ENCODE measurements at places on chromosomes 2 and 18.
A peak's percentile ranks its signal among the peaks of the same experiment; 100 is the strongest.

- DNase-seq, result no peak
Measured at GRCh38 chr2:240703417-240704341, 12.0 kb downstream of the AQP12A start.

DNA sequence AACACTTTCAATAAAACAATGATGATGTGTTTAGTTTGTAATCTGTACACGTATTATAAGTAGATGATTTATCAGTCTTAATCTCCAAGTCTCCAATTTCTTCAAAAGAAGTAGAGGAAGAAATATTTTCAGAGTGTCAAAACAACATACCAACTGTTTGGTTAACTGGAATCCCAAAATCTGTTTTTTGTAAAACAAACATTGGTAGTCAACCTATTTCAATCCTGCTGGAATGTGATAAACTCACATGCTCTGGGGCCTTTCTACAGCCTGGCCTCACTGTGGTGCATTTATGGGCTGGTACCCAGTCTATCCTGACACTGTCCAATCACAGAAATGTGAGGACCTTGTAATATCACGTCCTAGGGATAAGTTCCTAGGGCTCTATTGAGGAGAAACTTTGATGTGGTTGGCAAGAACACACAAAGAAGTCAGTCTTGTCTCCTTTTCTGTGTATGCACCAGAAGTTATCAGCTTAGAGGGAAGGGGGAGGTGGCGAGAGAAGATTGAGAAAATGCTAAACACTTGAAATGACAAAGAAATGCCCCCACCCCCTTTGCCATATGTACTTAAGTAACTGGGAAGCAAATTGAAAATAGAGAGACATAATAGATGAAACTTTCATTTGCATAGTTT is 47.2 kb downstream of the PRKRA start:
- DNase-seq, result no peak

DNA sequence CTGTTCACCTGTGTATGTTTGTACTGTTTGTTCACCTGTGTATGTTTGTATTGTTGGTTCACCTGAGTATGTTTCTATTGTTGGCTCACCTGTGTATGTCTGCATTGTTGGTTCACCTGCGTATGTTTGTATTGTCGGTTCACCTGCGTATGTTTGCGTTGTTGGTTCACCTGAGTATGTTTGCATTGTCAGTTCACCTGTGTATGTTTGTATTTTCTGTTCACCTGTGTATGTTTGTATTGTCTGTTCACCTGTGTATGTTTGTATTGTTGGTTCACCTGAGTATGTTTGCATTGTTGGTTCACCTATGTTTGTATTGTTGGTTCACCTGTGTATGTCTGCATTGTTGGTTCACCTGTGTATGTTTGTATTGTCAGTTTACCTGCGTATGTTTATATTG is 14.6 kb downstream of the ADI1 start:
- DNase-seq, result no peak

DNA sequence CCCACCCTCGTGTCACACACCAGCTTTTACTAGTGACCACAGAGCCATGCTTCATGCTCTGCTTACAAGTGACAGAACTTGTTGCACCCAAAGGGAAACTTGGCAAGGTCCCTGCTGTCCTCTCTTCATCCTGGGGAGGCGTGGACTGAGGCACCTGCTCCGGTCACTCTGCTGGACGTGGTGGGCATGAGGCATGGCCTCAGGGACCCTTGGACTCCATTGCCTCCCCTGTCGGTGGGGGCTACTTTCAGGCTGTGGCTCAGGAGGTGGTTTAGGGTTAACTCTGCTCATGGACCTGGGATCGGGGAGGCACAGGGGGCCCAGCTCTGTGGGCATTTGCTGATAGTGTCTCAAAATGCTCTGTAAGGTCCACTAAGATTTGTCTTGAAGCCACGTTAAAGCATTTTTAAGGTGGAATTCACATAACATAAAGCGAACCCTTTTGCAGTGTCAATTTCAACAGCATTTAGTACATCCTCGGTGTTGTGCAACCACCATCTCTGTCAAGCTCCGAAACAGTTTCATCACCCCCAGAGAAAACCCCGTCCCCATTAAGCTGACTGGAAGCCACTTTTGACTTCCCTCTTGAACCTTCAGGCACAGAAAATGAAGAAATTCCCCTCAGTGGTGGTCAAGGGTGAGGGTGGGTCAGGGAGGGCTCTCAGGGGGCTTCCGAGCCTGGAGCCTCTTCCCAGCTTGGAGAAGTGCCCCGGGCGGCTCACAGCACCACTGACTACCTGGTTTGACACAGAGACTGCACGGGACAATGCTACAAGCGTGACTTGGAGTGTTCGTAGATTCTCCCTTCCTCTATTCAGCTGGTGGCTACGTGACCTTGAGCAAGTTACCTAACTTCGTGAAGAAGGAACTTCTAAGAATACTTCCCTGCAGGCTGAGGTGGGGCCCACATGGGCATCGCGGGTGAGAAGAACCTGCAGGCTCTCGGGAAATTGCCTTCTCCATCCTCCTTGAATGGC is 100.0 kb upstream of the HDAC4 start:
- no peak for DNase-seq

GRCh38 chr2:225337183-225337582 is 62.3 kb upstream of the NYAP2 start:
- no peak for DNase-seq

DNA sequence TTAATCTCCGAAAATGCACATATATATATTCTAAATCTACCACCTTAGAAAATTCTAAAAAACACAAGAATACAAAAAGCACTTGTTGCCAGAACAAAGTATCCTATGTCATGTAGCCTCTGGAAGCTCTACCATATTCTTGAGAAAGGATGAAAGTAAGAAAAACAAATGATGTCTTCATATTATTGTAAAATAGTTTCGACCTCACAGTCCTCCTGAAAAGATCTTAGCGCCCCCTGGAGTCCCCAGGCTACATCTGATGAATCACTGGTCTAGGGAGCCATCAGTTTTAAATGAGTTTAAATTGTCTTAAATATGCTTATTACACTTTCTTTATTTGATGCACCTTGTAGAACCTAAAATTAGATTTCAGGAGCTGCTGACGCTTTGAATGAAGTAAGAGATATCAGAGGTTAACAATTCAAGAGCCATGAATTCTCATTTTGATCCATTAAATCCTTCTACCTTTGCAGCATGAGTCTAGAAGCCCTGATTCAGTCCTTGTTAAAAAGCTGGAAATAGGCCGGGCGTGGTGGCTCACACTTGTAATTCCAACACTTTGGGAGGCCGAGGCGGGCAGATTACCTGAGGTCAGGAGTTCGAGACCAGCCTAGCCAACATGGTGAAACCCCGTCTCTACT is 138.8 kb downstream of the MCFD2 start:
- DNase-seq, result peak; percentile 12

DNA sequence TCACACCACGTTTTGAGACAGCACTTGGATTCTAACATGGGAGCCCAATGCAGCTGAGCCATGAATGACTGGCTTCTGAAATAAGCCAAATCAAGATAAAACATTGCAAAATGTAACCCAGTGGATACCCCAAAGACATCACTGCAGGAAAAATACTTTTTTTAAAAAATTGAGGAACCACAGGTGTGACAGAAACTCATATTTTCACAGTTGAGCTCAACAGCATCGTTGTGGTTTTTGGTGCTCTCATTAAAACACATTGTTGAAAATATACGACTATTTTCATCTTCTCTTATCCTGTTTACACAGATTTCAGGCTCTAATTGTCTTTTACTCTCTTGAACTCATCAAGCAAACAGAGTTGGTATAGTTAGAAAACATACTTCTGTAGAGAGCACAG is 429.3 kb upstream of the VRK2 start:
- DNase-seq, result no peak

DNA sequence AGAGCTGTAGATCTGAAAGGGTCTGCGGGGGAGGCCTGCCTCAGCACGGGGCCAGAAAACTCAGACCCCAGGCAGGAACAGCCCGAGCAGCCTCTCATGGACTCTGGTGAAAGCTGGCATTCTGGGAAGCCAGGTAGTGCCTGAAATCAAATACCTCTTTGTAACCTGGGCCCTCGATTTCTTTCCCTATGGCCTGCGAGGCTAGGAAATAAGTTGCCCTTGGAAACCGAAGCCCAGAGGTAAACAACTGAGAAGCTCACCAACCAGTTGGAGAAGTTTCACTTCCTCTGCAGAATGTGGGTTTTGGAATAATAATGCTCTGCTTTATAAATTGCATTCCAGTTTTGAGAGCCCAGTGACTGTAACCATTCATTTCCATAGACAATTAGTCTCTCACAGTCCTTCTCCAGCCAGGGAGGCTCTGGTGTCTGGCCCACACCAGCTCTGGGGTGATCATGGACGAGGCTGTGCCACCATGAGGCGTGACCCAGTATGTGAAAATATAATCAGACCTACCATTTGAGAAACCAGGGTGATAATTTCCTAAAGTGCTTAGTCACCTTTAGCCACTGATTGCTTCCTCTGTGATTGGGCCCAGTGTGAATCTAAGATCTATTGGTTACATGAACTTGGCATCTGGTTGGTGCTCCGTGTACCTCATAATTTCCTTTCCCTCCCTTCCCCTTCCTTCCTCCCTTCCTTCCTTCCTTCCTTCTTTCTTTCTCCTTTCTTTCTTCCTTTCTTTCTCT is 133.1 kb upstream of the PELI1 start:
- no peak for DNase-seq
